ENCODE measurements at places on chromosomes 5 and 9. TPM values are rescaled to one million over a fixed set of nuclear protein-coding genes. Genes with fewer than 3 reads are reported as not detected.

GRCh38 chr5:133494923-133495246 lies 117.5 kb downstream of the FSTL4 start:
- DNase-seq: no peak

SLC28A3 gene
- 0.18 TPM for total RNA-seq

DNA sequence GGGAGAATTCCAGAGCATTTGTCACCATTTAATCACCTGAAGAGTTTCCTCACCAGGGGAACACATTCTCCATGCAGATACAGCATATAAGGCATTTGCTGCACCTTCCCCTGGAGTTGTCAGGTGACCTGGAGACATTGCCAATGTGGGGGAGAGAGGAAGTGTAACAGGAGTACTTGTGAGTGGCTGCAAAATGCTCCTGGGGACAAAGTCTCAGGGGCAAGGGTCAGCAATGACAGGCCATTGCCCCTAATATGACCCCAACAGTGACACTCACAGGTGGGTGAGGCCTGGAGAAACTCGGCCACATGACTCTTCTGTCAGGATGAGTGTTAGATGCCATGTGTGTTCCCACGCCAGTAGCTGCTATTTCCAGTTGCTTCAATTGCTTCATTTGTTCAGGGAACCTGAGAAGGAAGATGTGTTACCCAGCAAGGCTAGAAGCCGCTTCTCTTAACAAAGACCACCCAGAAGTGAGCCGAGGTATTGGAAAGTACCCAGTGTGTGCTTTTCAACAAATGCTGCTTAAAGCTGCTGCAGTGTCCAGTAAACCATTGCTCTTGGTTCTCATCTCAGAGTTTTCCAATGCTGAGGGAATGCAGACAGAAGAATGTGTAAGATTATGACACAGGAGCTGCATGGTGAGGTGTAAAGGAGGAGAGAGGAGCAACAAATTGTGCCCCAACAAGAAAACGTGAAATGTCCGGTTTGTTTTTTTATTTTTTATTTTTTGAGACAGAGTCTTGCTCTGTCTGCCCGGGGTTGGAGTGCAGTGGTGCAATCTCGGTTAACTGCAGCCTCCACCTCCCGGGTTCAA lies 128.2 kb upstream of the SLC44A1 start:
- no peak for DNase-seq

DNA sequence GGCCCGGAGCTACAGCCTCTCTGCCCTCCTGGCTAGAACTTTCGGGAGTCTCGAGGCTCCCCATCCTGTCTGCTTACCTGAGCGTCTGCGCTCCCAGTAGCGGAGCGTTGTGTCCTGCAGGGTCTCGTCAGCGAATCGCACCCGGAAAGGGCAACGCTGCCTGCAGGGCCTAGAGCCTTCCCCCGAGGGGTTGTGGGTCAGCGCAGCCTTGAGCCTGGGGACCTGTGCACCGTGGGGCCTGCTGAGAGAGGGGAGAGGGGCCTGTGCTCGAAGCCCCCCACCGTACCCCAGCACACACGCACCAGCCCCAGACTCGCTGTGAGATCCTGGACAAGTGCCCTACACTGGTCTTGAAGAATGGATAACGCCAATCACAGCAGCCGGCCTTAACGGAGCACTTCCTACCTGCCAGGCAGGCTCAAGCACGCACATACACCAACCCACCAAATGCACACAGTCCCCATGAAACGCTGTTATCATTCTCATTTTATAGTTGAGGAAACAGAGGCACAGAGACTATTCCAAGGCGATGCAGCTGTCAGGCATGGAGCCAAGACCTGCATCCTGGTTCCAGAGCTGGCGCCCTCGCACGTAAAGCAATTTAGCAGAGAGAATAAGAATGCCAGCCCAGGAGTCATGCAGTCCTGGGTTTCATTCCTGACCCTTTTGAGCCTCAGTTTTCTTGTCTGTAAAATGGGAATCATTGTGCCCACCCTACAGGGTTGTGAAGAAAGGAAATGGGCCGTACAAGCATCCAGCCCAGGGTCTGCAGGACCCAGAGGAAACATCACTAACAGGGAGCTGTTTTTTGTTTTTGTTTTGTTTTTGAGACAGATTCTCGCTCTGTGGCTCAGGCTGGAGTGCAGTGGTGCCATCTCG lies 5.3 kb downstream of the C9orf50 start:
- peak; percentile 58 for DNase-seq

GRCh38 chr5:73729329-73729728 lies 103.3 kb downstream of the ARHGEF28 start:
- DNase-seq: no peak

GRCh38 chr5:151255621-151256286 lies 2.8 kb downstream of the GM2A start:
- no peak for DNase-seq

SPINK5 gene
- total RNA-seq: 0.82 TPM

PCDHB2 gene
- total RNA-seq: 1.4 TPM

ARPC5L gene
- total RNA-seq: 31.9 TPM

GRCh38 chr9:36401897-36402480 lies 1.9 kb upstream of the RNF38 start:
- DNase-seq: no peak

- DNase-seq: no peak
Observed at GRCh38 chr5:180829726-180830125, 27.1 kb upstream of the MGAT1 start.

DNA sequence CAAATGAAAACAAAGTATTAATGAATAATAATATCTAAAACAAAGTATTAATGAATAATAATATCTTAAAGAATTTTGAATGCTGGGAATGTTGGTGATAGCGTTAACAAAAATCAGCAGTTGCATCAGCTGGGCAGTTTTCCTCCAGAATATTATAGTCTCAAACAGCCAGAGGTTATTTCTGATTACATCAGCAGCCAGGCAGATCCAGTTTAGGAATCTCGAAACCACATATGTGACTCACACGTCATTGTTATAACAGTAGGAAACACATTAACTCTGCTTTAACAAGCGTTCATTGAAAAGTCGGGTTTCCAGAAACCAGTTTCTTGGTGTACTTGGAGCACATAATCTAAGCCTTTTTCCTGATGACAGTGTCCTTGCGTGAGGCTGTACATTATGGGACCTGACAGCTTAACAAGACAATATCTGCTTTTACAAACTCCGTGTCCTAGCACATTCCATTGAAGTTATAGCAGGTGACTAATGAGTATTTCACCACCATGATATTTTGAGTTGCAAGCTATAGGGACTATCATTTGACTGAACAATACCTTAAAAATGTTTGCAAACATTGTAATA lies 559.5 kb upstream of the KLF4 start:
- no peak for DNase-seq

ANKH gene
- total RNA-seq: 134 TPM

PSIP1 gene
- 39.5 TPM for total RNA-seq

DNA sequence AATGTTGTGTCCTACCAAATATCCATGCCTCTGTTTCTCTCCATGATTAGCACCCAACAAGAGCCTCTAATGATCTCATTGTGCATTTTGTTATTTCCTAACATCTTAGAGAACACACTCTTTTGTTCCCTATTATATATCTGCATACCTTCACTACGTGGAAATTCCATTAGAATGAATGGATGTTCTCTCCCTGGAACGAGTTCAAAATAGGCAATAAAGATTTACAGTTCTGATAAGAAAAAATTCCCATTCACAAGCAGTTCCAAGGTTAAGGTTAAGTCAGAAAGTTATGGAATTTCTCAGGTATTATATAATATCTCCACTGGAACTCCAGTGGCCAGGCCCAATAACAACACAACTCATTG lies 83.7 kb downstream of the TRPM6 start:
- no peak for DNase-seq

DNA sequence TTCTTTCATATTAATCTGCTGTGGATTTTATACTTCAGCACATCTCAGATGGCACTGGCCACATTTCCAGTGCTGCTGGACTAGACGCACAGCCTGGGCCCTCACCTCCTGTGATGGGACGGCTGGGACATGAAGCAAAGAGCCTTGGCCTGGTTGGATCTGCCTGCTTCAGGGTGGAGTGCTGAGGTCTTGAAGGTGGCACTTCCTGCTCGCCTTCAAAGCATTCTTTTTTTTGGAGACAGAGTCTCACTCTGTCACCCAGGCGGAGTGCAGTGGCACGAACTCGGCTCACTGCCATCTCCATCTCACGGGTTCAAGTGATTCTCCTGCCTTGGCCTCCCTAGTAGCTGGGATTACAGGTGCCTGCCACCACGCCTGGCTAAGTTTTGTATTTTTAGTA lies 73.1 kb downstream of the RAPGEF1 start:
- DNase-seq: no peak
